ENCODE measurements at places on chromosomes 4 and X.

GRCh38 chr4:38814386-38814785, 9.8 kb upstream of the TLR1 start:
- no peak for DNase-seq

- no peak for DNase-seq
Observed at GRCh38 chr4:3469386-3470243, 6.5 kb downstream of the DOK7 start.

- no peak for DNase-seq
Observed at GRCh38 chr4:139674875-139675550, 9.4 kb downstream of the MGST2 start.

- no peak for DNase-seq
Observed at GRCh38 chrX:24718771-24719170, 25.1 kb downstream of the POLA1 start.

- DNase-seq, result no peak
Observed at GRCh38 chrX:150058728-150059127, 120.4 kb upstream of the EOLA2 start.

DNA sequence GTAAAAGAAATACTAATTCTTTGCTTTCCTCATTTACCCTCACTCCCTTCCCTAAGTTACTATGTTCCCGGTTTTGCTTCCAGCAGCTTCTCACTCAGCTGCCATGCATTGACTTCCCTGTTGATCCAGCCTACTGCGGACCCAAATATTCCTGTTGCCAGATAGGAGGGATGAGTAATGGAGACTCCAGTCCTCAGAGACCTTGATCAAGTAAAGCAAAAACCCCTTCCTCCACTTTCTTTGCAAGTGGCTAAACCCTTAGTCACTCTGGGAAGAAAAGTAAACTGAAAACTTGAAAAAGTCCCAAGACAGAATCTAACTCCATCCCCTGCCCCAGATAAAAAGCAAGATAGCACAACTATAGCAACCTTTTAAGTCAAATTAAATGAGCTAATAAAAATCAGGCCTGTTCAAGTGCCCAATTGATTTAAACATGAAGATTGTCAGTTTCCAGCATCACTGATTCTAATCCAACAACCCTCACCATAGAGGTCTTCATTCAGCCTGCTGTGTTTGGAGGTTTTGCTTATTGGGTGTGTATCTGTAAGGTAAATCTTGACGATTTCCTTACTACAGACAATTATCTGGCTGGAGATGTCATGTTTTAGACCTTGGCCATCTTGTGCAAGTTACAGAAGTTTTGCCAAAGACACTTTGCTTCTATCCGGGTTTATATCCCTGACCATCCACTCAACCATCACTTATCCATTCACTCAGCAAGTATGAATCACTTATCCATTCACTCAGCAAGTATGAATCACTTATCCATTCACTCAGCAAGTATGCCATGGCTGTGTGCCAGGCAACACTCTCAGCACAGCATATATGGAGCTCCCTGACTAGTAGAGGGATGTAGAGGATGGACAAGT, 17.6 kb downstream of the FGFBP1 start:
- peak; percentile 98 for DNase-seq

GRCh38 chrX:68433981-68434299, 645 bp upstream of the OPHN1 start:
- DNase-seq, result no peak

DNA sequence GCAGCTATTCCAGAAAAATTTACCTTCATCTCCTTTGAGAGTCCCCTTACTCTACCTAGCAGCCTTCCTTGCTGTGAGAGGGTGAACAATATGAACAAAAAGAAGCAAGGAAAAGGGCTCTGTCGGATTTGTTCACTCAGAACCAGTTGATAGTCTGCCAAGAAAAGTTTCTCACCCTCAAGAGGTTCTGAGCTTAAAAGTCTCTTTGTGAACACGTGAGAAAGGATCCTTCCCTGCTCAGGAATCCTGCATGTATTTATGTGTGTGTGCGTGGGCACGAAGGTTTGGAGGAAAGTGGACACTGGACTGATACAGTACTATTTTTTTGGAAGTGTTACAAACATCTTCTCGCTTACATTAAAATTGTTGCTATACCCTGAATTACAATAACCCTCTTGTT, 178.6 kb upstream of the JADE1 start:
- peak; percentile 69 for DNase-seq

- DNase-seq, result peak; percentile 69
Observed at GRCh38 chr4:186651624-186652023, 72.0 kb downstream of the FAT1 start.

DNA sequence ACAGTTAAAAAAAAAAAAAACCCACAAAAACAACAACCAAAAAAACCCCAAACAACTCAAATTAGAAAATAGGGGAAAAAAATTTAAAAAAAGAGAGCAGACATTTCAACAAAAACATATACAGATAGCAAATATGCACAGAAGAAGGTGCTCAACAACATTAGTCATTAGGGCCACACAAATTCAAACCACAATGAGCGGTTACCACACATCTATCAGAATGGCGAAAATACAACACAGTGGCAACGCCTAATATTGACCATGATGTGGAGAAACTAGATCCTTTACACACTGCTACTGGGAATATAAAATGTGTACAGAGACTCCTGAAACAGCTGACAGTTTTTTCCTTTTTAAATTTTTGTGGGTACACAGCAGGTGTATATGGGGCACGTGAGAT, 19.4 kb downstream of the LYAR start:
- peak; percentile 44 for DNase-seq

DNA sequence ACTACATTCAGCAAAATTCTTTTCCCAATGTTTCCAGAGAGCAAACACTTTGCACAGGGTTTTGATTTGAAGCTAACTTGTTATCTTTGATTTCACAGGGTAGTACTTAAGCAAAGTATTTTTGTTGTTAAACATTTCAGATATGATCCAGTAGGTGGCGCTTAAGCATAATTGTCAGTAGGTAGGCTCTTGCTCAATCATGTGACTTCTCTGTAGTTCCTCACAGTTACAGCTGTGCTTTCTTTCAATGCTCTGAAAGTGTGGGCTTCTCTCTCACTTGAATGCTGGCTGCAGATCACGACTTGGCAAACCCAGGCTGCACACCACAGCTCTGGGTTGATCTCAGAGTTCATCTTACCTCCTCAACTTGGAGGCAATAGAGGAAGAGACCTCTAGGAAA, 1016.5 kb downstream of the SH3BGRL start:
- DNase-seq, result peak; percentile 24

DNA sequence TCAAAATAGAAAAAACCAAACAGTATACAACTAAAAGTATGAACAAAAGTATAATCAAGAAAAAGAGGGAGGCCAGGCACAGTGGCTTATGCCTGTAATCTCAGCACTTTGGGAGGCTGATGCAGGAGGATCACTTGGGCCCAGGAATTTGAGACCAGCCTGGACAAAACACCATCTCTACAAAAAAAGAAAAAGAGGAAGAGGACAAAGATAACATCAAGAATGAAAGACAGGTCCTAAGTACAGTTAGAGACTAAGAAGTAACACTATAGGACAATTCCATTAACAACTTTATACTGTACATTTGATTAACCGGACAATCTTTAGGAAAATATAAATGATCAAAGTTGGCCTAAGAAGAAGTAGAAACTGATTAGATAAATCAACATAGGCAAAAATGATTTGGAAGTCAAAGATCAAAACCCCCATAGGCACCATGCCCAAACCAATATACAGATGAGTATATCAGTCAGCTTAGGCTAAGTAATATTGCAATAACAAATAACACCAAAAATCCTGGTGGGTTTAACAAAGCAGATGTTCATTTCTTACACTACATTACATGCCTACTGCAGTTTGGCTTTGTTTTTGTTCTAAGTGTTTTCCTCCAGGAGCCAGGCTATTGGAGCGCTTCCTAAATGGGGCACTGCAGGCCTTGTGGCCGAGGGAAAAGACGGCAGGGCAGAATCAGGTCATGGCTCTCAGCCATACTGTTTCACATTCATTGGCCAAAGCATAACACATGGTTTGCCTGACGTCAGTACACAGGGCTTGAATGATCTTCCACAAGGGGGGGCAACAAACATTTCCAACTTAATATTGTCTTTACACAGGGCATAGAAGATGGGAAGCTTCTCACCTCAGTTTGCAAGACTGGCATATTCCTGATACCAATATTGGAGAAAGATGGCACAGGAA, 42.2 kb upstream of the HGFAC start:
- peak; percentile 47 for DNase-seq

DNA sequence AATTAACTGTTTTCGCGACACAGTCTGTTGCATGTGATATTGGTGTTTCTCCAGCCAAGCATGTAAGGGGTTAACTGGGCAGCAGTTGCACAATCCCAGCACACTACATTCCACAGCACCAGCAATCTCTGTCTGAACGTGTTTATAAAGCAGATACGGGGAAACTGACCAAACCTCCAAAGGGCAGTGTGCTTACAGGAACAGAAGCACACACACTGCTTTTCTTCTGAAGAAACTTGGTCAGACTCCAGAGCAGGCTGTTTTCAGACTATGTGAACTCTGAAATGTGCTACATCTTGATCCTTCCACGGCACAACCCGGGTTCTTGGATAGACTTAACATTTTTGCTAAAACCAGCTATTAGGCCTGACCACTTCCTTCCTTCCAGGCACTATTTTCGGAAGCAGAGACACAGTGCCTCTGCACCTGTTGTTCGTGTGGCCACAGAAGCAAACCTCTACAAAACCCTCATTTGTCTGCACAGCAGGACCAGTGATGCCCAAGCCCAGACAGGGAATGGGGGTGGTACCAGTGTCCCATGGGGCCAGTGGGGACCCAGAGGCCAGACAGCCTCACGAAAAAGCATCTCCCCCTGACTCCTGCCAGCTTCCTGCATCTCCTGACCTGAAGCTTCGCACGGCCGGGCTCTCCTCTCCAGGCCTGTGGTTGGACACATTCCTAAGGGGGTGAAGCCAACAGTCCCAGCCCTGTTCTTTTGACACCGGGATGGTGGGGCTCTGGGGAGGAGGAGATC, 90.1 kb downstream of the IRF2 start:
- DNase-seq, result peak; percentile 99

GRCh38 chr4:13877626-13878025, 250.1 kb upstream of the BOD1L1 start:
- no peak for DNase-seq

GRCh38 chr4:97013309-97013708, 1130.0 kb downstream of the STPG2 start:
- no peak for DNase-seq

DNA sequence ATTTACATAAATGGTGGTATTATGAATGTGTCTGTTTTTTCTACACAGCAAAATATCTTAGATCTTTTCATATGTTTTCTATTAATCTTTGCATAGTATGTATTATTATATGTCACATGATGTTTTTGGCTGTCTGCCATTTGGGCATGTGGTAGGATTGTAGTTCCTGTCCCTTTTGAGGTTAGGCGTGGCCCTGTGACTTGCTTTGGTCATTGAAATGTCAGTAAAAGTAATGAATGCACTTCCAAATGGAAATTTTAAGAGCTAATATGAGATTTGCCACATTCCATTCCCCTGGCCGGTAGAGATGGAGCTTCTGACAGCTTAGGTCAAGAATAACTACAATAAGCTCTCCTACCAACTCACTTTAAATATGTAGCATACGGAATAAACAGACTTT, 45.1 kb downstream of the JADE3 start:
- no peak for DNase-seq

GRCh38 chr4:137361756-137362470, 170.4 kb downstream of the PCDH18 start:
- peak; percentile 20 for DNase-seq

- peak; percentile 2 for DNase-seq
Observed at GRCh38 chr4:171785388-171785787, 27.8 kb upstream of the GALNTL6 start.

DNA sequence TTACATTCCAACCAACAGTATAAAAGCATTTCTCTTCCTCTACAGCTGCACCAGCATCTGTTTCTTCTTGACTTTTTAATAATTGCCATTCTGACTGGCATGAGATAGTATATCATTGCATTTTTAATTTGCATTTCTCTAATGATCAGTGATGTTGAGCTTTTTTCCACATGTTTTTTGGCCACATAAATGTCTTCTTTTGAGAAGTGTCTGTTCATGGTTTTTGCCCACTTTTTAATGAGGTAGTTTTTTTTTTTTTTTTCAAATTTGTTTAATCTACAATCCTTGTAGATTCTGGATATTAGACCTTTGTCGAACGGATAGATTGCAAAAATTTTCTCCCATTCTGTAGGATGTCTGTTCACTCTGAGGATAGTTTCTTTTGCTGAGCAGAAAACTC, 39.5 kb upstream of the TBC1D19 start:
- no peak for DNase-seq

- DNase-seq, result no peak
Observed at GRCh38 chr4:3724319-3725231, 41.6 kb upstream of the ADRA2C start.

GRCh38 chr4:43369036-43369594, 476.6 kb downstream of the GRXCR1 start:
- DNase-seq, result peak; percentile 30

DNA sequence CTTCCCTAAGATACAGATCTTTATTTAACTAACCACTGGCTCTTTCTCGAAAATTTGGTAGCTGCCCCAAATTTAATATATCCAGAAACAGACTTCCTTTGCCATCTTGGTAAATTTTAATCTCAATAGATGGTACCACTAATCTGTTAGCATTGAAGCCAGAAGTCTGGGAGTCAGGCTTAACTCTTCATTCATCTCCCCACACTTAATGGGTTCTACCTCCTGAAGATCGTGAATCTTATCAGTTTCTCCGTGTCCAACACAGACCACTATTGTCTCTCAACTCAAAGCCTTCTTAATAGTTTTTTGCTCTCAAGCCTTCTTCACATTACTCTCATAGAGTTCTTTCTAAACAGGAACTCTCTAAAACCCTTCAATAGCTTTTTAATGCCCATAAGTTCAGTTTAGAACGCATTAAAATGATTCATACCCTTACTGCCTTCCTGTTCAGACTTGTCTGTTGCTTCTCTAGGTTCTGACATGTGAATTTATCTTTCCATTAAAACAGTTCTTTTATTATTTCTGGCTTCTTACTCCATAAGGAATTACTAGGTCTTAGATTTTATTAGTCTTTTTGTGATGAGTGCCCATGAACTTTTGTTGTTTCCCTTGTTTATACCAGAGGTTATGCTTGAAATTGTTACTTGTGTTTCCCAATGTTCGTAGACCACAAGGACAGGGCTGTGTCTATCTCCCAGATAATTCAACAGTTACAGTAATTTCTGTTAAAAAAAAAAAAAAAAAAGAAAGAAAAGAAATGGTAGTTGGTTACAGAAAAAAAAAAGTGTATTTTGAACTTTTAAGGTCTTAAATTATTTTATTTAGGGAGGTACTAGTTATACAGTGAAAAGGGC, 54.7 kb downstream of the SMARCAD1 start:
- DNase-seq, result no peak
